Heart right ventricle (tissue), 16 donors: ENCODE measurements at places on chromosomes 7 and 10. TPM values are rescaled to one million over a fixed set of nuclear protein-coding genes. Genes with fewer than 3 reads are reported as not detected.

The LIPM gene
- not detected for polyA plus RNA-seq

The KCND2 gene
- polyA plus RNA-seq: not detected

The AZGP1 gene
- 148 TPM for polyA plus RNA-seq

The CLRN3 gene
- polyA plus RNA-seq: not detected

The SORCS1 gene
- 0.30 TPM for polyA plus RNA-seq
